SHP77 treated with DMSO at 0.1 percent for 48 hours (cell line): ENCODE measurements at places on chromosomes 13 and 19.

DNA sequence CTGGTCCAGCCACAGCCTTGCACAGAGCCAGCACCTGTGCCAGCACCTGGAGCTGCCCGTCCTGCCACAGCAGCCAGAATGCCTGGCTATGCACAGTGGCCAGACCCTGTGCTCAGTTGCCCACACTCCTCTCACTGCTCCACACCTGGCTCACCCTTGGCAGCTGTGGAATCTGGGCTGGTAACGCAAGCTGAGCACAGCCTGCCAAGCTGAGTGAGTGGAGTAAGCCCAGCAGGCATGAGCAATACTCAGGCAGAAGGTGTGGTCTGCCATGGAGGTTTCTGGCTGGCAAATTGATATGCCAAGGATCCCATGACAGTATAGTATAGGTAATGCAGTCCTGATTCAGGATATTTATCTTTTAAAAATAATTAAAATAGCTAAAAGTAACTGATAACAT lies 122.2 kb downstream of the PCDH9 start:
- DNase-seq = no peak

- no peak for DNase-seq
Observed at GRCh38 chr13:63299866-63300394, 1884.3 kb upstream of the PCDH20 start.

GRCh38 chr19:801030-801860 lies 4.0 kb downstream of the PTBP1 start:
- DNase-seq = no peak

- no peak for DNase-seq
Observed at GRCh38 chr19:51166846-51167490, 24.9 kb downstream of the SIGLEC7 start.

DNA sequence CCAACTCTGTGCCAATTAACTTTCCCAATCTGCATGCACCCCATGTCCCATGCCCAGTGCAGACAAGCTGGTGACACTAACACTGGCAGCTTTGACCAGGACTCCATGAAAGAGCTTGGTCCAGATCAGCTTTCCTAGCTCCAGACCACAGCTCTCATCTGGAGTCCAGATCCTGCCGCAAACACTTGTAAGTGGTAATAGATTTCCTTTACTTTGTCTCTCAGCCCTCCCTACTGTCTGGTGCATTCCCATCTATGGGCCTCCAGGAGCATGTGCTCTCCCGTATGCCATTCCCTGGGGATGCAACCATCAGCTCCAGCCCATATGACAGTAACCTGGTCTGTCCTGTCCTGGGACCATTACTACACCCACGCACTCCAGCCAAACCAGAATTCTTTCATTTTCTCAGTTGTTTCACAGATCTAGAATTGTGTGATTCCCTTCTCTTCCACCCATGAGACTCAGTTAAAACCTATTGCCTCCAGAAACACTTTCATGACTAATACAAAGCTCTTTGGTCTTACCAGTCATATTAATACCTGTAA lies 4.9 kb upstream of the STARD13 start:
- DNase-seq = no peak

- no peak for DNase-seq
Observed at GRCh38 chr19:35254341-35255297, 5.8 kb downstream of the LSR start.

DNA sequence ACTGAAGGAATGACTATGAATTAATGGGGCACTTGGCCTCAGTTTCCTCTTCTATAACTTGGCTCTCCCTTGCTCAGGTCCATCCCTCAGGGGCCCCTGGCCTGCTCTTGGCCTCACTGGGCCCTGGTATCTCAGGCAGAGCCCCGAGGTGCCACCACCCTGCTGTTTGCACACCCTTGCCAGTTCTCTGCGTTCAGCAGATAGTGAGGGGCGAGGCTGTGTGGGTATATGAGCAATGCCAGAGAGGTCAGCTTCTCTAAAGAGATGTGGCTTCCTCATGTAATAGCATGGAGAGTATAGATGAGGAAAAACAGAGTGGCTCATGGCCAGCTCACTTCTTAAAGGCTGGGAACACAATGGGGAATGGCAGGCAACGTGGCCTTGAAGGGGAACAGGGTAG lies 76.1 kb downstream of the CYSLTR2 start:
- no peak for DNase-seq

DNA sequence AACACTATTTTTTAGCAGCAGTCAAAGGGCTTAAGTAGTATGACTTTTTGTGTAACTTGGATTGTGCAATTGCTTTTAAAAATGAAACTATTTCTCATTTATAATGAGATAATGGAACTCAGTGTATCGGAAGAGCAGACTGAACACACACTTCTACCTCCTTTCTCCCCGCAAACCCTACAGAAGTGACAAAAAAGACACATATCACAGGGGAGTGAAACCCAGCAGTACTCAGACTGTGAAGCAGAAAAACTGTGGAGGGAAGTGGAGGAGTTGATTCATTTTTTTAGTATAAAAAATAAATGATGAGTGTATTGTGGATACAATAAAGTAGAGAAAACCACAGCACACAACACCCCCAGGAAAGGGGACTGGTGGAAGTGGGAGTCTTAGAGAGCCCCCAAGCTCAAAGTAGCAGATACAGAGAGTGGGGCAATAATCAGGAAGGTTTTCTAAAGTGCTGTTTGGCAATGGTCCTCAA lies 9.7 kb downstream of the LPAR6 start:
- no peak for DNase-seq

GRCh38 chr13:23673867-23674605 lies 103.8 kb downstream of the TNFRSF19 start:
- DNase-seq = peak; percentile 43

DNA sequence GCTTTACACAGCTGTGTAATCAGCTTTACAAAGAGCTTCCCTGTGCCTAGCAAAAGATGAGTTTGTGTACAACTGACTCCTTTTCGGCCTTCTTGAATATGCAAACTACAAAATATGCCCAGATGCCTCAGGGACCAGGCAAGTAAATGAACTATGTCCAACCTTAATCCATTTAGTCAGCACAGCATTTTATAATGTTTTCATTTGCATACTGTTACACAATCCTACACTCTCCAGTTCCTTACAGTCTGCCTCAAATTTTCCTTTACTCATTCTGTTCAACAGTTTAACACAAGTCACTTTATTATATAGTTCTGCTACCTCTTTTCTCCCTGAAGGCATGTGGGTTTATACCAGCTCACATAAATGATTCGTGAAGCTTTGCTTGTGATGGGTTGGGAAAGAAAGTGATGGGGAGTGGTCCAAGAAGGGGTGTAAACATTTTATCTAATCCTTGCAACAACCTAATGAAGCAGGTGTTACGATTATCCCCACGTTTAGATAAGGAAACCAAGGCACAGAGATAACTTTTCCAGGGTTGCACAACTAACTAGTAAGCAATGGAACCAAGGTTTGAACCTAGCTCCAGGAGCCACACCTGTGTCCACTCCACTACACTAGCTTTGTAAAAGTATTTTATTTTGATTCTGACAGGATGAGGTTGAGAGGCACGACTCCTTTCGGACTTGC lies 3.3 kb upstream of the USP12 start:
- no peak for DNase-seq

DNA sequence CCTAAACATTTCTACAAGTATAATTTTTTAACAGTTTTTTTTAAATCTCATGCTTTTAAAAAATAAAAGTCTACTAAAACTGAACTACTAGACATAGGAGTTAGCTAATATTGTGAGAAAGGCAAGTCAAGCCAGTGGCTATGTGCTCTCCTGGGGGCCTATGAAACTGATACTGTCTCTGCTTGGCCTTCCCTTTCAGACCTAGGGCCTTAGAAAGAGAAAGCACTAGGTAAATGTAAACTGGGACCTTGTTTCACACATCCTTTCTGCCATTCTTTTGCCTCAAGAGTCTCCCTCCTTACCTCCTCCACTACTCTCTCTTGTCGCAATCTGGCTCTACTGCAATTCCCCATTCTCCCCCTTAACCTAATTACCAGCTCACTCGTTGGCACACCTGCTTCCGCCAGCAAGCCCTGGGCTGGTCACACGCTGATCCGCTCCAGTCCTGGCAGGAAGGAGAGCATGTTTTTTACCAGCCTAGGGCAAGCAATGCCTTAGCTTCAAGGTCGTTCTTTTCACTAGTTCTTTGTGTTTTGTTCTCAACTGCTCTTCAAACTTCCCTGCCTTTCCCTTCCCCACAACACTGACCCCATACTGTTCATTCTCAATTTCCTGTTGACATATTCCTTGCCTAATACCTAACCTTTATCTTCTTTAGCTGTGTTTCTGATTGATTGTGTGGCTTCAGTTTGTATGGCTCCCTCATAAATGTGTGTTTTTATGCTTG lies 23.1 kb downstream of the TBC1D4 start:
- DNase-seq = peak; percentile 68

DNA sequence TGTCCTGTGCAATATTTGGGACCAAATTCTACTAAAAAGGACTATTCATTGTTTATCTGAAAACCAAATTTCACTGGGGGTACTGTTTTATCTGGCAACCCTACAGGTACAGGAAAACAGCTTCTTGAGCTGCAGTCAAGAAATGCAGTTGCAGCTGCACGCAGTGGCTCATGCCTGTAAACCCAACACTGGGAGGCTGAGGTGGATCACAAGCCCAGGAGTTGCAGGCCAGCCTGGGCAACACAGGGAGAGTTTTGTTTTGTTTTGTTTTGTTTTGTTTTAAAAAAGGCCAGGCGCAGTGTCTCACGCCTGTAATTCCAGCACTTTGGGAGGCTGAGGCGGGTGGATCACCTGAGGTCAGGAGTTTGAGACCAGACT lies 11.6 kb upstream of the ZSCAN1 start:
- DNase-seq = no peak

DNA sequence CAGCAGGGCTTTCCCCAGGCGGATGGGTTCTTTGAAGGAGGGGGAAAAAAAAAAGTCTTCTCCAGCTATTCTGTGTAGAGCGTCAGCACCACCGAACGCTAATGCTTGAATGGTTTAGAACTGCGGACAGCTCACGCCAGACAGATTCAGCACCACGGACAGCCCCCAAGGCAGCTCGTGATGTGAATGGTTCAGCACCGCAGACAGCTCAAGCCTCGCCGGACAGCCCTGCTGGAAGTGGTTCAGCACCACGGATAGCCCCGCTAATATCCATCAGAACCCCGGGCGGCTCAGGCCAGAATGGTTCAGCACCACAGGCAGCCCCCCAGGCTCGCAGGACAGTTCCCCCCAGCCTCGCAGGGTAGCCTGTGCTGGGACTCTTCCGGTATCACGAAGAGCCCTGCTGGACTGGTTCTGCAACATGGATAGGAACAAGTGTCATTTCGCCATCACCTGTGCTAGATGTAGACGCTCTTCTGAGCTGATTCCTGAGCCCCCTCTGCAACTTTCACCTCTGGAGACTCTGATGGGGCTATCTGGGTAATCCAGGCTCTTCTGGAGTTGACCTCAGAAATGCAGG lies 4.9 kb upstream of the SMIM17 start:
- DNase-seq = no peak

DNA sequence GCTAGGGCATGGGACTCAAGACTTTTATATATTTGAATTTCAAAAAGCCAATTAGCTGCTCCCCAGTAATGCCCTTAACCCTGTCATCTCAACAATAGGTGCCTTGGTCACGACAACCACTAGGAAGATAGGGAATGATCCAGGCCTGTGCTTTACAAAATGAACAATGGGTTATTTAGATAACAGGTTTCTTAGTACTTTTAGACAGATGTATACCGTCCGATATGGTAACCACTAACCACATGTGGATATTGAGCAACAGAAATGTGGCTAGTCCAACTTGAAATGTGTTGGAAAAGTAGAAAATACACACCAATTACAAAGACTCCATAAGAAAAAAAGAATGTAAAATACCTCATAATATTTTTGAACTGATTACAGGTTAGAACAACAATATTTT lies 201.2 kb downstream of the LHFPL6 start:
- DNase-seq = no peak

GRCh38 chr19:35213663-35214632 lies 14.6 kb downstream of the FAM187B start:
- DNase-seq = peak; percentile 82

GRCh38 chr19:12318782-12319413 lies 14.5 kb downstream of the ZNF563 start:
- DNase-seq = no peak
